ENCODE measurements at places on chromosomes 6 and 20.
A peak's percentile ranks its signal among the peaks of the same experiment; 100 is the strongest.

- no peak for DNase-seq
Measured at GRCh38 chr6:18328070-18328469, 59.1 kb upstream of the RNF144B start.

DNA sequence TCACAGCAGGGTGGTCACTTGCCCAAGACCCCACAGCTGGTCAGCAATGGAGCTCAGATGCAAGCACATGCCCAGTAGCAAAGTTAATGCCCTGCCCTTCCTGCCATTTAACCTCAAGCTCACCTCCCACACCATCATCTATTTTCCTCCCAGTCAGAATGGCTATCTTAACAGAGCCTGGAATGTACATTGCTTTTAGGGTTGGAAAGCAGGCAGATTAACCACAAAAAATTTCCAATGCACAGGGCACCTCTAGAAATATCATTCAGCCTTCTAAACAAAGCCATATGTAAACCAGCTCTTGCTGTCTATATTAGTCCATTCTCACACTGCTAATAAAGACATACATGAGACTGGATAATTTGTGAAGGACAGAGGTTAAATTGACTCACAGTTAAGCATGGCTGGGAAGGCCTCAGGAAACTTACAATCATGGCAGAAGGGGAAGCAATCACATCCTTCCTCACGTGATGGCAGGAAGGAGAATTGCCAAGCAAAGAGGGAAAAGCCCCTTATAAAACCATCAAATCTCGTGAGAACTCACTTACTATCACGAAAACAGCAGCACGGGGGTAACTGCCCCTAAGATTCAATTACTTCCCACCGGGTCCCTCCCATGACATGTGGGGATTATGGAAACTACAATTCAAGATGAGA lies 106.9 kb downstream of the FYN start:
- DNase-seq: no peak

DNA sequence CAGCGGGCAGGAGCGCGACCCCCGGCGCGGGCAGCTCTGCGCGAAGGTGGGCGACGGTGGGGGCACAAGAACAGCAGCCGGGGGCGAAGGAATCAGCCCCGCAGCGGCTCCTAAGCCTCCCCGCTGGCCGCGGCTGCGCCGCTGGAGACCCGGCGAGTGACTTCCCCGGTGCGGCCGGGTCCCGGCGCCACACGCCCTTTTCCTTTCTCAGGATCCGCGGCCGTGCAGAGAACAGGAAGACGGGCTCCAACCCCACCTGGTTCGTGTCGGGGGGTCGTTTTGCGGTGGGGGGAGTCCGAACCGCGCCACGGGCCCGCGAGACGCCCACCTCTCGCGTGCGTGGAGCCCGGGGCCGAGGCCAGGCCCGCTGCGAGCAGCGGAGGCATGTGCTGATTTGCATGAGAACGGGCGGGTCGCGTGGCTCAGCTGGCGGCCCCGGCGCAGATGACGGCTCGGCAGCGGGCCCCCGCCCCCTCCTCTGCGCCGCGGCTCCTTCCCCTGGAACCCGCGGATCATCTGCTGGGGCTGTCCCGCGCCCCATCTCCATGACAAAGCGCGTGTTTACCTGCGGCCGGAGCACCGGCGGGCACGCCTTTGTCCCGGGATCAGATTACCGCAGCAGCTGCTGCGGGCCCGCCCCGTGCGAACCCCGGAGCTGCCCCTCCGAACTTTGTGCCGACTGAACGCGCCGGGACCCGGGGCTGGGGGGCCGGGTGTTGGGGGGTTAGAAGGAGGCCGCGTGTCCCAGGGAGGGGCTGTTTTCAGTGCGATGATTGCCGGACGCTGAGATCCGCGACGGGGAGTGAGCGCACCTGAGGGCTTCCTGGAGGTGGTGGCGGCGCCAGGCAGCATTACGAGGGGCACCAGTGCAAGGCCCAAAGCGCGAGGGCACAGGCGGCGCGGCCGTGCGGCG lies 4.9 kb upstream of the DLL1 start:
- peak; percentile 35 for DNase-seq

DNA sequence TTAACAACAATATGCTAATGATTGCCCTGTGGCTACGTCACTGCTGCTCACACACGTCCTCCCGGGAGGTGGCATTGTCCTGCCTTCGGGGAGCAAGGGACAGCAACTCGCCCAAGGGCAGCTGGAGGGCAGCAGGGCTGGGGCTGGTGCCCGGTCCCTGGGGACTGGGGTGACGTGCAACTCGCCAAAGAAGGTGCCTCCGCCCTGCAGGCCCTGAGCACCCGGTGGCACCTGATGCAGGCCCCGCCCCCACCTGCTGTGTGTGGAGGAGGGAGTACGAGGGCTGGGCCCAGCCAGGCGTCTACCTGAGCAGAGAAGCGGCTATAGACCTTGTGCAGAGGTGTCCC lies 64.8 kb upstream of the SLCO4A1 start:
- no peak for DNase-seq

DNA sequence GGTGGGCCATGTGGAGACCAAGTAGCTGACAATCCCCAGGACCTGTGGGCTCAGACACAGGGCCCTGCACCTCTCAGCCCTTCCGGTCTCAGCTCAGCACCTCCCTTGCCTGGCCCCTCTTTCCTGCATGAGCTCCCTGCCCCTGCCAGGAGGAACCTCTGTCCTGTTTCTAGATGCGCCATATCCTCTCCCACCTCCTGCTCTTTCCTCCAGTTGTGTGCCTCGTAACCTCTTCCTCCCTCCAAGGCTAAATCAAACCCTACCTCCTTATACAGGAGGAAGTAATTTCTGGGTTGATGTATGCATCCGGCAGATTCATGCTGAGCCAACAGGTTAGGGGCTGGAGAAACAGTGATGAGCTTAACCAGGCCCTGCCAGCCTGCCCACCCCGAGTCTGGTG lies 30.9 kb downstream of the ITPR3 start:
- DNase-seq: no peak

GRCh38 chr20:56806952-56807517 lies 177.9 kb downstream of the TFAP2C start:
- no peak for DNase-seq

- no peak for DNase-seq
Measured at GRCh38 chr6:111477481-111477938, 5.5 kb downstream of the REV3L start.

DNA sequence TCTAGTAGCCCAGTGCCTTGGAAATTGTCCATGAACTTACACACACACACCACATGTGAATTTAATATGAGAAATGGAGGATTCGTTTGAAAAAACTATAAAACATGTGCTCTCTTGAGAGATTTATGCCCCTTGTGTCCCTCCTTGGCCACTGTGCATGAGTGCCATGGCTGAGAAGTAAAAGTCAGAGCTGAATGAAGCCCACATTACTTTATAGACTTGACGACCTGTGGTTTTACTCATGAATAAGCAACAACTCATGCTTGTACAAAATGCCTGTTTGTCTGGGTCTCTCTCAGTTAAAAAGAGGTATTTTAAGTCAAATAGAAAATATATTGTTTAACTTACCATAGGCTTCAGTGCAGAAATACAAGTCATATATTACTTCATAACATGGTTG lies 102.7 kb downstream of the KCNQ5 start:
- no peak for DNase-seq

GRCh38 chr6:147662646-147663045 lies 154.2 kb downstream of the SAMD5 start:
- DNase-seq: no peak

DNA sequence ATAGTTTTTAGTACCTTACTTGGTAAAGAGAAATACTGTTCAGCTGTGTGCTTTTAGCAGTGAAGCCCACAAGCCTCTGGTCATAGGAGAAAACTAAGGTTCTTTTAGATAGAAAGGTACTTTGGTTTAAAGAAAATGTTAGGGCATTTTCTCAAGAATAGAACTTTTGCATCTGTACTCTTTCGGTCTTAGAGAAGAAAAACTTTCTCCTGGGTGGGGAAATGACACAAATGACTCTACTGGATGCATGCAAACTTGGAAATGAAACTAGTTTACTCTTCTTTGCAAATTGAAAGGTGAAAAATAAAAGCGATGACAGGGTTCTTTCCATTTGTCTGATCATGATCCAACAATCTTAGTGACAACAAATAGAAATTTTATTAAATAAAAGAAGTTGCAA lies 2.1 kb upstream of the TMEM217 start:
- DNase-seq: peak; percentile 14

GRCh38 chr6:154390034-154390433 lies 33.4 kb upstream of the IPCEF1 start:
- DNase-seq: no peak

DNA sequence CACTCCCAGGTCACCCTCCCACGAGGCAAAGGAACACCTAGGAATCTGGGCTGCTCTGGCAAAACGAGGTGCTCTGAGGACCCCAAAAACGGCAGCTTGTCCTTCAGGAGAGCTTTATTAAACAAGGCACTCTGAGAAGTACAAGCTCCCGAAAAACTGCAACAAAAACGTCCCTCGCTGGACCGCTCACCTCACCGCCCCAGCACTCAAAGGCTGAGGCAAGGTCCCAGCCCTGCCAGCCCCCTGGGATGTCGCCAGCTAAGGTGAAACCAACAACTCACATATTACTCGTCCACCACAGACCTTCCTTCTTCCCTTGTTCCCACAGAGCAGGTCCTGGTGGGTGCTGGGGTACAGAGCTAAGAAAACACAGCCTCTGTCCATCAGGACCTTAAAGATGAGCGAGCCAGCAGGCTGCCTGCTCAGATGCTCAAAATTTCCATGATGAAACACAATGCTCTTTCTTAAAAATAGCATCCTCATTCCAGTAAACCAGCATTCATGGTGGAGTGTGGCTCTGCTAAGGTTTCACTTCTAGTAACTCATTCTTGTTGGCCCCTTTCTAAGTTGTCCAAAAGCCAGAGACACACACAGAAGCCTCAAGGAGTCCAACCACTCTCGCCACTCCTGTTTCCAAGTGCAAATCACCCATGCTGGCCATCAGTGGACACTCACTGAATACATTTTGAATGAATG lies 35.9 kb downstream of the ATP9A start:
- DNase-seq: no peak

- DNase-seq: no peak
Measured at GRCh38 chr20:32316667-32317066, 39.2 kb downstream of the KIF3B start.

GRCh38 chr6:63121166-63121565 lies 90.1 kb upstream of the FKBP1C start:
- no peak for DNase-seq

- no peak for DNase-seq
Measured at GRCh38 chr20:57158474-57158873, 108.0 kb downstream of the BMP7 start.
